ENCODE measurements at places on chromosomes 2 and 18.

- DNase-seq = no peak
Measured at GRCh38 chr2:96397756-96398530, 62.4 kb downstream of the NCAPH start.

GRCh38 chr2:234768608-234769196, 183.1 kb upstream of the SH3BP4 start:
- DNase-seq = no peak

DNA sequence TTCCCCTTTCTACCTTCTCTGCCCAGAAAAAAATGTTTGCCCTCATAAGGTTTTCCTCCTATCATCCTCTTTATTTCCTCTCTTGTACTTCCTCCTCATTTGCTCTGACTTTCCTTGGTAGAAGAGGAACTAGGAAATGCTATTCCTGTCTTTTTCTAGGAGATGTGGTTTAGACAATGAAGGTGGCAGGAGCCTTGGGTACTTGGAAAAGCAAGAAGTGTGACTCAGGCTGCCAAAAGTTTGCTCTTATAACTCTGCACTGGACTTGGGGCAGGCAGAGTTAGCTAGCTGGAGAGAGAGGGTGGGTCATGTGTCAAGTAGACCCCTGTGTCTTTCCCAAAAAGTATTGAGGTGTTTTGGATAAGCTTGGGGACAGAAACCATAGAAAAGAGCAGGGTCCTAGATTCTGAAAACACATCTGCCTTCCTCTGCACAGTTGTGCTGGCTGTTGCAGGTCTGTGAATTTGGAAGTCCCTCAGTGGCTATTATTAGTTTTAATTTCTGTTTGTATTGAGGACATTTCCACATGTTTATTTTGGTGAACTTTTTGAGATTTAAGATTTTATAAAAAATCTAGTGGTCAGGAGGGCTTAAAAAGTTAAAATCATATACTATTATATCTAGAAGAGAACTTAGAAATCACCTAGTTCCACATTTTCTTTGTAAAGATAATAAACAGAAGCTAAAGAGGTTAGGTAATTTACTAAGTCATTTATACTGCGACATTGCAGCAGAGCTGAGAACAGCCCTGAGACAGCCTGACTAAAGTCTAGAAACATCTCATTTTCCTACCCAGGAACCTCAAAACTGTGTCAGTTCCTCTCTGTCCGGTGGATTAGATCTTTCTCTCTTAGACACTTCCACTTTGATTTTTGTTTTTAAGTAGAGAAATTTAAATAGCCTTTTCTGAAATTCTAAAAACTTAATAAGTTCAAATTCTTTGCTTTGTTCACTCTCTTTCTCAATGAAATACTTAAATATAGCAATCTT, 16.0 kb downstream of the INSIG2 start:
- DNase-seq = no peak

- DNase-seq = no peak
Measured at GRCh38 chr2:172977270-172978062, 98.2 kb upstream of the MAP3K20 start.
